Occipital lobe (tissue), 3 donors: ENCODE measurements at places on chromosomes 6 and 20. TPM values are rescaled to one million over a fixed set of nuclear protein-coding genes. Genes with fewer than 3 reads are reported as not detected.

BPIFB4 gene
- total RNA-seq: not detected

PAK5 gene
- total RNA-seq: 55.7 TPM

SRSF12 gene
- 34.9 TPM for total RNA-seq

PFDN4 gene
- total RNA-seq: 149 TPM

TAGAP gene
- total RNA-seq: 1.4 TPM

ZC3H12D gene
- total RNA-seq: 1.1 TPM

ANKRD66 gene
- 0.16 TPM for total RNA-seq

EPHA7 gene
- 102 TPM for total RNA-seq

NRSN1 gene
- total RNA-seq: 27.9 TPM

PNPLA1 gene
- total RNA-seq: not detected

TDRD6 gene
- 1.2 TPM for total RNA-seq

DYNLRB1 gene
- 33.5 TPM for total RNA-seq

DNAAF9 gene
- 36.0 TPM for total RNA-seq

PTCHD4 gene
- total RNA-seq: 16.1 TPM

VIP gene
- 4.8 TPM for total RNA-seq

CGA gene
- total RNA-seq: not detected

NRN1 gene
- total RNA-seq: 17.9 TPM

ATAT1 gene
- 38.4 TPM for total RNA-seq

VNN1 gene
- not detected for total RNA-seq

CRISP2 gene
- not detected for total RNA-seq

LBP gene
- total RNA-seq: 0.47 TPM

POM121L2 gene
- not detected for total RNA-seq

DNAH8 gene
- under 0.01 TPM for total RNA-seq

EMILIN3 gene
- 3.1 TPM for total RNA-seq

GTSF1L gene
- total RNA-seq: not detected

MCHR2 gene
- total RNA-seq: 4.1 TPM

RGS17 gene
- 119 TPM for total RNA-seq

TRDN gene
- total RNA-seq: 0.94 TPM

LY6G6F gene
- not detected for total RNA-seq

BPIFA2 gene
- total RNA-seq: not detected

B3GAT2 gene
- 18.6 TPM for total RNA-seq

INSM1 gene
- 15.9 TPM for total RNA-seq

GPLD1 gene
- total RNA-seq: 12.6 TPM

GABRR1 gene
- not detected for total RNA-seq

LY6G6D gene
- not detected for total RNA-seq

FRK gene
- total RNA-seq: 0.31 TPM

RBBP8NL gene
- total RNA-seq: not detected

BANF2 gene
- not detected for total RNA-seq

RIN2 gene
- 20.0 TPM for total RNA-seq

LRRN4 gene
- total RNA-seq: not detected

RIPOR3 gene
- total RNA-seq: 1.7 TPM

KCNQ5 gene
- 12.9 TPM for total RNA-seq

PI16 gene
- total RNA-seq: 0.78 TPM

OVOL2 gene
- 0.62 TPM for total RNA-seq

MRAP2 gene
- total RNA-seq: 6.2 TPM

NKX2-4 gene
- not detected for total RNA-seq

MOXD1 gene
- total RNA-seq: 18.6 TPM

EDN3 gene
- total RNA-seq: 1.7 TPM

HSPA12B gene
- 1.7 TPM for total RNA-seq

HDGFL1 gene
- total RNA-seq: not detected
